ENCODE measurements at places on chromosomes 2 and 18.

- peak; percentile 11 for DNase-seq
Observed at GRCh38 chr18:24600076-24600654, 139.7 kb downstream of the HRH4 start.

DNA sequence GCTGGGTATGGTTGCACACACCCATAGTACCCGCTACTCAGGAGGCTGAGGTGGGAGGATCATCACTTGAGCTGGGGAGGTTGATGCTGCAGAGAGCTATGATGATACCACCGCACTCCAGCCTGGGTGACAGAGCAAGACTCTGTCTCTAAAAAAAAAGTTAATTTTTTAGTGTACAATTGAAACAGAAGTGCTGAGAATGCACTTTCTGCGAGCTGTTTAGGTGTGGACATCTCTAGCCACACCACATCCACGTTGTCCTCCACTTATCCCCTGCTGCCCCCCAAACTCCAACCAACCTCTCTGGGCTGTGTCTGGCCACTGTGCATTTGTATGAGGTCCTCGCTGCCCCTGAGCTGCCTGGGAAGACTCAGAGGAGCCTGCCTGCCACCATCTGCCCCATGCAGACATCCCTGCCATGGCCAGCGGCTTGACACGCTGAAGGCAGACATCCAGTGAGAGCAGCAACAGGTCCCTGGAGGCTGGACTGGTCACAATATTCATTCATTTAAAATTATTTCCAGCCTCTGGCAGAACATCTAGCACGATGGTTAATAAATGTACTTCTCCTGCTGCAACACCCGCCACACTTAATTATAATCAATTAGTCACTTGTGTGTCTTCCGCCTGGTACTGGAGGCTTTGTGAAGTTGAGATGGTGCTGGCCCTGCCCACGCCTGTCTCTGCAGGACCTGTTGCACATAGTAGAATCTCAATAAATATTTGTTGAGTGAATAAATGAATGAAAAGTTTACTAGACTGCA is 3.7 kb upstream of the AFF3 start:
- no peak for DNase-seq

DNA sequence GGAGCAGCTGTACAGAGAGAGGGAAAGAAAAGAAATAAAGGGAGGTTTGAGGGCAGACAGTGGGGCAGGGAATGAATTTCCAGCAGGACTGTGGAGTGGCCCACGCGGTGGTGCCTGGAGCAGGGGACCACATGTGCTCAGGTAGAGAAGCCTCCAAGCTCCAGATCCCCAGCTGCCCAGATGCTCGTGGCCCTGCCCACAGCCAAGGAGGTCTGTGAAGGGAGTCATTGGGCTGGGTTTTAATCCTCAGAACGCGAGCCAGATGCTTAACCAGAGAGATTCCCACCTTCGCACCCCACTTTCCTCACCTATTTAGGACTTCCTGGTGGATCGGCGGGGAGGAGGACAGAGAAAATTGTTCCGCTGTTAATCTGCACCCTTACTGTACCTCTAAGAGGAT is 369.4 kb downstream of the PARD3B start:
- no peak for DNase-seq

DNA sequence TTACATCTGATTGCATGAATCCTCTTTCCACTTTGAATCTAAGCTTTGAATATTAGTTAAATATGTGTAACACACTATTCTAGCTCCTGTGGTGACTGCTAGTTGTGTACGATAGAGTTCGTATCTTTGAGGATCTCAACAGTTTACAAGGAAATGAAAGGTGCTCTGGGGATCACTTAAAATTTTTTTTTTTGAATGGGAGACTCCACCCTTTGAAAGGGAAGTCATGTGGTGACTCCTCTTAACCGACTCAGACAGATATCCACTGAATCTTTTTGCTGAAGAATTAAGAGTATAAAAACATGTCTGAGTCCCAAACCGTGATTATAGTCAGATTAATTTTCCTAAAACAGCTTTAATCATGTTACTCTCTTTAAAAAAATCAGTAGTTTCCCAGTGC is 4.0 kb downstream of the CLIP4 start:
- DNase-seq: no peak

DNA sequence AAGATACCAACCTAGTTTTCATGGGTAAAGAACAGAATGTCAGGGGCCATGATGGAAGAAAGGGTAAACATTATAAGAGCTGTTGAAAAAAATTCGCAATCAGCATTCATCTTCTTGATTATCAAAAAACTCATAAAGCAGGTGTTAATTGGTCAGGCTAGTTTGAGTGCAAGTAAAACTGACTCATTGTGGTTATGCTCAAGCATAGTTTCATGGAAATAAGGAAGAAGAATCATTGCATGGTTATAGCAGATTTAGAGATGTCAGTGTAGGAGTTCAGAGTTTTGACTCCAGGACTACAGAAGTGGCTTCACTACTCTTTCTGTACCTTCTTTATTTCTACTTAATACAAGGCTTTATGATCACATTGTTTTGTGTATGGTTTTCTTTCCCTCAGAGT is 26.9 kb upstream of the CDH19 start:
- no peak for DNase-seq

- no peak for DNase-seq
Observed at GRCh38 chr2:85216927-85217326, 83.7 kb downstream of the TCF7L1 start.

GRCh38 chr2:111634050-111634794 is 249.8 kb downstream of the ANAPC1 start:
- DNase-seq: no peak

GRCh38 chr2:195407783-195408182 is 249.2 kb upstream of the SLC39A10 start:
- no peak for DNase-seq

DNA sequence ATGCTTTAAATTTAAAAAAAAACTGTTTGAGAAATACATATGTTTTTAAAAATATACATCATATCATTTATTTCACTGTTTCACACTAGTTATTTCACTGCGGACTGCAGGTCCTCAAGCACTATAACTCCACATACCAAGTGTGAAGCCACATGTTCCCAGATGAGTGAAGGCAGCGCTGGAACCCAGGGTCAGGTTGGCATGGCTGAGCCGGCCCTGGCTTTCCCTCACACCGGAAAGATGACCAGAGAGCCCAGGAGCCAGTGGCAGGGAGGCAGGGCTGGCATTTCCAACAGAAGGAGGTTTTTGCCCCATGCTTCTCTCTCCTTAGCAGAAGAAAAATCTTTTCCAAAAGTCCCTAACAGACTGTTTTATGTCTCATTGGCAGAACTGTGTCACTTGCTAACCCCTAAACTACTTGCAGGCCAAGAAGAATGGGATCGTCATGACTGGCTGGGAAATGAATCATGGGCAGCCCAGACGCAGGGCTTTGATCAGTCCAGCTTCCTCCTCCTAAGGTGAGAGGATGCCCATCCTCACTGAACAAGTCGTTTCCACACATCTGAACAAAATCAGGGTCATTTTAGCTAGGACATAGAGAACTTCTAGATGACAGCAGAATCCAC is 287.6 kb upstream of the HNRNPA3 start:
- no peak for DNase-seq

GRCh38 chr18:34857320-34857719 is 147.2 kb downstream of the DTNA start:
- DNase-seq: no peak

- DNase-seq: no peak
Observed at GRCh38 chr2:238004077-238004830, 37.4 kb downstream of the UBE2F start.

DNA sequence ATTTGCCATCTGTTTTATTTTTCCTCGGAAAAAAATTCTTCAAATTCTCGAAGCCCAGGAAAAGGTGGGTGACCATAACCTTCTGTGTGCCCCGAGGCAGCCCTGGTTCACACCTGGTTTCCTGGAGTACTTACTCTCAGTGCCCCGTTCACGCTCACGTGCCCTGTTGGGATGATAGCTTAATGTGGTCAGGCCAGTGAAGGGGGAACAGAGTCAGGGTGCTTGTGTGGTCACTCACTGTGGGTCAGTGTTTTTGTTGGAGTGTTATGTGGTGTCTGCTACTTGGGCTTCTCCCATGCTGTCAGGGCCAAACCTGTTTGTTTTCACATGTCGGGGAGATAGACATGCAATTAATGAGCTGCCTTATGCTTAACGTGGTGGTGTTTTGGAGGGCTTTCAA is 78.1 kb downstream of the MAP4K4 start:
- no peak for DNase-seq

DNA sequence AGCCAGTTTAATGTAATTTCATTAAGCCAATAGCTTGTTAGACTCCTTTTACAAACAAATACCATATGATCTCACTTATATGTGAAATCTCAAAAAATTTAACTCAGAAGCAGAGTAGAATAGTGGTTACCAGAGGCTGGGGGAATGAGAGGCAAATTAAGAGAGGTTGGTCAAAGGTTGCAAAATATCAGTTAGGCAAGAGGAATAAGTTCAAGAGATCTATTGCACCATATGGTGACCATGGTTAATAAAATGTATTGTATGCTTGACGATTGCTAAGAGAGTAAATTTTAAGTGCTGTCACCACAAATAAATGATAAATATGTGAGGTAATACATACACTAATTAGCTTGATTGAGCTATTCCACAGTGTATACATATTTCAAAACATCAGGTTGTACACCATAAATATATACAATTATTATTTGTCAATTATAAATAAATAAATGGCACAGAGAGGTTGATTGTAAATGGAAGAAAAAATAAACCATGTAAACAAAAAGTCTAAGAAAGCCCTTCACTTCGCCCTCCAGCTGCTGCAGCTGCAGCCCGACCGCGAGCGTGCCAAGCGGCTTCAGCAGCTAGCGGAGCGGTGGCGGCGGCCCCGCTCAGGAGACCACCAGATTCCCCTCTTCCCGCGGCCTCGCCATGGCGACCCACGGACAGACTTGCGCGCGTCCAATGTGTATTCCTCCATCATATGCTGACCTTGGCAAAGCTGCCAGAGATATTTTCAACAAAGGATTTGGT is 23.0 kb upstream of the ACTR2 start:
- no peak for DNase-seq

DNA sequence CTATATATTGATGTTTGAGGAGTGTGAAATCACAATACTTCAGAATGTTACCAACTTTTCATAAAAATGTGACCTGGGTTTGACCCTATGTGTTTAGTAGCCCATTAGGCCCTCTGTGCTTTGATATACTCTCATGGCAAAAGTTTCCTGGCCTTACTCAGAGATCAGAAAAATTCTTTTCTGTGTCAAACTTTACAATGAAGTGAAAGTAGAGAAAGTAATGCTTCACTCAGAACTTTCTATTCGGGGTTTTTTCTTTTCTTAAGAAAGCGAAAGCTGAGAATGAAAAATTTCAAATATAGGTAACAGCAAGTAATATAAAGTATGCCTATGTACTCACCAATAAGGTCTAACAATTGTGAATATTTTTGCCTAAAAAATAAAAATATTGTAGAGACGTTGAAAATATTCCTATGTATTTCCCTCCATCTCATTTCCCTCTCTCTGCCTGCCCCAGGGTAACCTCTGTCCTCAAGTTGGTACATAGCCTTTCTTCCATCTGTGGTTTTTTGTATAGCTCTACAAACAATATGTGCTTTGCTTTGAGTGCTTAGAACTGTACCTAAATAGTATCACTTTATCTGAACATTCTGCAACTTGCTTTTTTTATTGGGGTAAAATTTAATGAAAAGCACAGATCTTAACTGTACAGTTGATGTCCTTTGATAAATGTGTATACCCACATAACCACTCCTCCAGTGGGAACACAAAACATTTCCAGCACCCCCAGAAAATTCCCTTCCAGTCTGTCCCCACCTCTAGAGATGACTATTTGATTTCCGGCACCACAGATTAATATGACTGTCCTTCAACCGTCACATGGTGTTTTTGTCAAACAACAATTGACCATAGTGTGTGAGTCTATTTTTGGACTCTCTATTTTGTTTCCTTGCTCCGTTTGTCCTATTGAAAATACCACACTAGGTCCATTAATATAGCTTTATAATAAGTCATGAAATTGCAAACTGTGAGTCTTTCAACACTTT is 10.3 kb upstream of the ACKR3 start:
- no peak for DNase-seq

DNA sequence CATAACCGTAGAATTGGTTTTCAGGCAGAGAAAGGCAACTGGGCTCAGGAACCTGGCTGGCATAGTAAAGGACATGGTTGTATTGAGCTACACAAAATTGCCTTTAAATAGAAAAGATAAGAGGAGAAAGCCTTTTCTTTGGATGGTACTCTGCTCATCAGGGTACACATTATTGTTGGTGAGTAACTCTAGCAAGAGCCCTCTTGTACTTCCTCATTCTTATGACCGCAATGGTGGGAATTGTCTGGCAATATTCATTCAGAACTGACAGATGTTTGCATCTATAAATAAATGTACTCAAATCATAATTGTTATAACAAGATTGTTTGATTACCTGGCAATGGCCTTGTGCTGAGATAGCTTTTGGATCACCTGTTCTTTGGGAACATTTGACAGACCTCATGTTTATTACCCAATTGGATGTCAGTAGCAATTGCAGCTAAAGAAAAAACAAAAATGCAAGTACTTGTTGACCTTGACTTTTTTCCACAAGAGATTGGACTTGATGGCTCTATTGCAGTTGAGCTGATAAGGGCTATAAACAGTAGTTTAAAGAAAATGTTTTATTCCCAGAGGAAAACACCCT is 43.9 kb downstream of the MEIS1 start:
- DNase-seq: no peak

GRCh38 chr18:40821596-40822243 is 1133.3 kb upstream of the PIK3C3 start:
- no peak for DNase-seq

- no peak for DNase-seq
Observed at GRCh38 chr18:74132201-74132600, 15.4 kb downstream of the FBXO15 start.

- DNase-seq: no peak
Observed at GRCh38 chr18:56148373-56148772, 490.0 kb downstream of the TXNL1 start.

DNA sequence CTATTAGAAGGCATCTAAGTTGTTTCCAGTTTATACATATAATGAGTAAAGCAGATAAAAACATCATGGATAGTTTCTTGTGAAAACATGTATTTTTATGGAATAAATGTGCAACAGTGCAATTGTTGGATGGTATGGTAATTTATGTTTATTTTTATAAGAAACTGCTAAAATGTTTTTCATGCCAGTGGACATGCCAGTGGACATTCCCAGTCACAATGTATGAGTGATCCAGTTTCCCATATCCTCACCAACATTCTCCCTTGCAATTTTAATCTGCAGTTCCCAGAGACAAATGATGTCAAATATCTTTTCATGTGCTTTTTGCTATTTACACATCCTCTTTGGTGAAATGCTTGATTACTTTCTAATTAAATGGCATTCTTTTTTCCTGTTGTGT is 818.6 kb downstream of the SUCLG1 start:
- DNase-seq: no peak

DNA sequence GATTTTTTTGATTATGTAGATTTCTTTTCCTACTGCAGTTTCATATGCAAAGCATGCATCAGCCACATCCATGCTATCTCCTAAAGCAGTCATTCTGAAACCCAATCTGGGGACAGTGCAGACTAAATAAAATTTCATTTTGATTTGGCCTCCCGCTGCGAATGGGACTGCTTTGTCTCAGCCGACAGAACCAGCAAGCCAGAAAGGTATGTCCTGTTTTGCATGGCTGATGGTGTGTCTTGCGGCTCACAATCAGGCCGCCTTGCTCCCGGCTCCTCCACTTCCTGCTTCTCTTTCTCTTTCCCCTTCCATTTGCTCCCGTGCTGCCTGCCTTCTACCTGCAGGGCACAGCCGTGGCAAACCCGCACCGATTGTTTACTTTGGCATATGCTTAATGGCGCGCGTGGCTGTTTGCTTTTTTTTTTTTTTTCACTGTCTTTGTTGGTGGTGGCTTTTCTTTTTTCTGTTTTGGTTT is 419.6 kb upstream of the POU3F3 start:
- peak; percentile 12 for DNase-seq
